ENCODE measurements at places on chromosomes 12 and 14.

DNA sequence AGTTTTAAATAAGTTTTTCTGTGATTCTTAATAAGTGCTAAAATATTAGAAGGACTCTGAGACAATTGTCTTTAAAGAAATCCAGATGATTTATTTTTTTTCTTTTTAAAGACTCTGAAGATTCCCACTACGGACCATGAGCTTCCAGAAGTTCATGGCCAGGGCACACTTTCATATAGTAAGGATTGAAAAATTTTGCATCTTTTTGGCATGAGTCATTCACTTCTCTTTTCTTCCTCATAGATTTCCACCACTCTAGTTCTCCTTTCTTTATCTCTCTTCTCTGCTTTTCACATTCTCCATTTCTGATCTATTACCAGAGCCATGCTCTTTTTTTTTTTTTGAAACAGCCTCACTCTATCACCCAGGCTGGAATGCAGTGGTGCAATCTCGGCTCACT, 385.8 kb downstream of the FLRT2 start:
- DNase-seq, result no peak

- DNase-seq, result no peak
Measured at GRCh38 chr14:104956290-104956890, 21.8 kb downstream of the AHNAK2 start.

GRCh38 chr14:90406384-90406798, 9.6 kb downstream of the CALM1 start:
- no peak for DNase-seq

- no peak for DNase-seq
Measured at GRCh38 chr14:61504901-61505300, 183.5 kb downstream of the PRKCH start.

- DNase-seq, result no peak
Measured at GRCh38 chr12:31020385-31021166, 53.1 kb upstream of the DDX11 start.

GRCh38 chr12:83893101-83893500, 1019.5 kb downstream of the SLC6A15 start:
- DNase-seq, result no peak

DNA sequence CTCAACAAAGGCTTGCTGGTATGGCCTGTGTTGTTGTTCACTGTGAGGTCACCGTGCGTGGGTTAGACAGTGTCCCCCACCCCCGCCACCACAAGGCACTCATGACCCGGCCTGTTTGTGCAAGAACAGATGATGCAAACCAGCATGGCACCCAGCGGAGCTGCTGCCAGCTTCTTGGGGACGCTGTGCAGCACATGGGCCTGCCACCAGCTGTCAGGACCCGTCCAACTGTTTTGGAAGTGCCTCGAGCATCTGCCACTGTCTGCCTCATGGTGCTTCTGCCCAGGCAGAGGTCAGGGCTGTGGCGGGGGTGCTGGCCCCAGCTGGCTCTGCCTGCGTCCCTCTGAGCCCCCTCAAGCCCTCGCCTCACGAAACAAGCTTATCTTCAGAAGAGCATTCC, 1.5 kb downstream of the ASB2 start:
- no peak for DNase-seq

DNA sequence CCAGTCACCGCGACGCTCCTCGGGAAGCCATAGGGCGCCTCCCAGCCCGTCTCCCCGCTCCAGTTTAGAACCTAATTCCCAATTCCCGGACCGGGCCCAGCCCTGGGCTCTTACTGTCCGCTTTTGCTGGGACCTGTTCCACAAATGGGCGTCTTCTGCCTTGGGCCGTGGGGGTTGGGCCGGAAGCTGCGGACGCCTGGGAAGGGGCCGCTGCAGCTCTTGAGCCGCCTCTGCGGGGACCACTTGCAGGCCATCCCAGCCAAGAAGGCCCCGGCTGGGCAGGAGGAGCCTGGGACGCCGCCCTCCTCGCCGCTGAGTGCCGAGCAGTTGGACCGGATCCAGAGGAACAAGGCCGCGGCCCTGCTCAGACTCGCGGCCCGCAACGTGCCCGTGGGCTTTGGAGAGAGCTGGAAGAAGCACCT, 797 bp downstream of the UNG start:
- DNase-seq, result no peak
